Fibroblast of the aortic adventitia (primary cell): ENCODE measurements at places on chromosomes 16 and 17. TPM values are rescaled to one million over a fixed set of nuclear protein-coding genes. Genes with fewer than 3 reads are reported as not detected.
A peak's percentile ranks its signal among the peaks of the same experiment; 100 is the strongest.

DNA sequence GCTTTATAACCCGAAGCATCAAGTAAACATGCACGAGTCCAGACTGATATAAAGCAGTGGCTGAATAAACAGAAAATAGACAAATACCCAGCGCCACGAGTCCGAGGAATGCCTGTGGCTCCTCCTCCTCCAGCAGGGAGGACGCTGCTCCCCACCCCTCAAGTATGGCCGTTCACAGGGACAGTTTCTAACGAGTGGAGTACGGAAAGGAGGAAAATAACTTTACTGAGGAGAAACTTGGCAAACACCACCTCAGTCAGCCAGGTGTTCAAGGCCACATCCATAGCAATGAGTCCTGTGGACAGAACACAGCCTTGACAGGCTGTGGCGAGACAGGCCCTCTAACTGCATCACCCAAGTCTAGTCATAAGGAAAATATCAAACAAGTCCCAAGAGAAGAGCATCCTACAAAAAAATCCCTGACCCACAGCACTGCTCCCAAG is 9.2 kb downstream of the ZDHHC7 start:
- DNase-seq = no peak

- peak; percentile 81 for DNase-seq
These were observed 64.6 kb downstream of the FTO start for GRCh38 chr16:53768593-53768992.

DNA sequence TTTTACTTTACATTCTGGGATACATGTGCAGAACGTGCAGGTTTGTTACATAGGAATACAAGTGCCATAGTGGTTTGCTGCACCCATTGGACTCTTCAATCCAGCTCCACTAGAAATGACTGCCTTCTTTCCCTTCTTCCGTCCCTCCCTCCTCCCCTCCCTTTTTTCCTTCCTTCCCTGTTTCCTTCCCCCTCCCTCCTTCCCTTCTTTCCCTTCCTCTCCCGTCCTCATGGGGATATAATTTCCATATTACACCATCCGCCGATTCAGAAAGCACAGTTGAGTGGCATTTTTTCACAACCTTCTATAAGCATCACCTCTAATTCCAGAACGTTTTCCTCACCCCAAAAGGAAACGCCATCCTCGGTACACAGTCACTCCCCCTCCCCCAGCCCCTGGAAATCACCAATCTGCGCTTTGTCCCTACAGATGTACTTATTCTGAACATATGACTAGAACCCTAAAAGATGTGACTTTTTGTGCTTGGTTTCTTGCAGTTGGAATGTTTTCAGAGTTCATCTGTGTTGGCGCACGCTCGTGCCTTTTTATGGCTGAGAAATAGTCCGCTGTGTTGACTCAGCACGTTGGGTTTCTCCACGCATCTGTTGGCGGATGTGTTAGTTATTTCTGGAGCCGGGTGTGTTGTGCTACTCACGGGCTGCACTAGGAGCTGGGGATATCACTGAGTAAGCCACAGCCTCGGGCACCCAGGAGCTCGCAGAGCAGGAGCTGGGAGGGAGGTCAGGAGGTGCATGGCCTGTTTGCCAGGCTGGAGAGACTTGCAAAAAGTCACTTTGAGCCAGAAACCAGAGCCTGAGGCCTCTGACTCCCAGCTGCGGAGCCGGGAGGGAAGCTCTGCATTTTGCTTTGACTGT is 336.4 kb downstream of the SEC14L1 start:
- DNase-seq = peak; percentile 98

Gene VMO1
- 0.27 and 4.9 TPM in 2 replicates for total RNA-seq

Gene SPN
- not detected in 2 replicates for total RNA-seq
